Left ventricle myocardium inferior (tissue), 1 donor: ENCODE measurements at places on chromosomes 6 and 20.

DNA sequence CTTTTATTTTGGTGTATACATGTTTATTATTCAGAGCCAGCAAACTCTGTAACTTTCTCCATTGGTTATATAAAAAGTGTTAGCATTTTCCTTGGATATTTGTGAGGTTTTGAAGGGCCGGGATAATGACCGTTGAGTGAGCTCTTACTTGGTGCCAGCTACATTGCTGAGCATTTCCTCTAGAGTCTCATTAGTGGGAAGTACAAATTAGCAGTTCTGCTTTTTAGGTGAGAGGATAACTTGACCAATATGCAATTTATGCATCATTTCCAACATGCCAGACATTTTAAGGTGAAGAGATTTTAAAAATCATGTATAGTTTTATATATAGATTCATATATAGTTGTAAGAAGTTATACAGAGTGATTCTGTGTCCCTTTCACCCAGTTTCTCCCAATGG is 84.3 kb downstream of the CARMIL1 start:
- DNase-seq = no peak

- no peak for DNase-seq
Observed at GRCh38 chr6:99349171-99350141, at the start of gene FAXC. FAXC (minus strand) TSS chr6:99349674; CDS start chr6:99349372, 302 bp downstream.

DNA sequence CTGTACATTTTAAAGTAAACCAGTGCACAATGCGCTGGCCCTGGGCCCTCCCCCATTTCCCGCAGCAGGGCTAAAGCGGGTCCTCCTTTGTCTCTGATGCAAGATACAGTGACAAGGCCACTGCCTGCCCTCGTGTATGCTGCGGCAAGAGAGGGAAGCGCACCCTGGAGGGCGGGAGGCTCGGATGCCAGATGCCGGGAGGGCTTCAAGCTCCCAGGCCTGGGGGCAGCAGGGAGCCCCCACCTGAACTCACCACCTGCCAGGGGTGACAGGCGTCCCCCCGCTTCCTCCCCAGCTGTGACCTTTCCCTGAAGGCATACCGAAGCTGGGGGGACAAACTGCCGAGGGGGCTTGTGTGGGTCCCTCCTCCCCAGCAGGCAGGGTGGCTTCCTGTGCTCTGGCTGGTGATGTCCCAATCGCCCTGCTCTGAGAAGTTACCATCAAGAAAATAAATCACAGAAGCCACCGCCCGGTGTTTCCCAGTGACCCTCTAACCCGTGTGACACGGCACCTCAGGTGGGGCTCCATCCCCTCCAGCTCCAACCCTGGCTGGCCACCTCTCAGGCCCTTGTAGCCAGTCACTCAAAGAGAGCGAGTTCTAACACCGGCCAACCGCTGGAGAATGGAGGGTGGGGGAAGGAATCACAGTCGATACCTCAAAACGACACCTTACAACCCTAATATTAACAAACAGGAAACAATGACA is 203.3 kb downstream of the PREX1 start:
- no peak for DNase-seq

- no peak for DNase-seq
Observed at GRCh38 chr6:48628316-48628715, 517.3 kb upstream of the PTCHD4 start.

DNA sequence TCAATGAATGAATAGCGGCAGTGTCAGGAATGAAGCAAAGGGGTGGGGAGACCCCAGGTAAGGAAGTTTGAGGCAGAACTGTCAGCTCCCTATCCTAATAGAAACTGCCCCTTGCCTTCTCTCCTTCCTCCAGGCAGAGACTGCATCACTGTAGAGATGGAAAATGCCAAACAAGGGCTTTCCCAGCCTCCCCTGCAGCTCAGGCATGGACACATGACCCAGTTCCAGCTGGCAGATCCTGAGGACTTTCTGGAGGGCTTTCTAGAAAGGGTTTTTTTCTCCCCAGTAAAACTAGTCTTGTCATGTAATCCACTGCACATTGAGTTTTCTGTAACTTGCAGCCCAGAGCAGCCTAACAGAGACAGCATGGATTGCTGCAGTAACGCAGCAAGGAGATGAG is 17.9 kb upstream of the PNPLA1 start:
- DNase-seq = no peak

DNA sequence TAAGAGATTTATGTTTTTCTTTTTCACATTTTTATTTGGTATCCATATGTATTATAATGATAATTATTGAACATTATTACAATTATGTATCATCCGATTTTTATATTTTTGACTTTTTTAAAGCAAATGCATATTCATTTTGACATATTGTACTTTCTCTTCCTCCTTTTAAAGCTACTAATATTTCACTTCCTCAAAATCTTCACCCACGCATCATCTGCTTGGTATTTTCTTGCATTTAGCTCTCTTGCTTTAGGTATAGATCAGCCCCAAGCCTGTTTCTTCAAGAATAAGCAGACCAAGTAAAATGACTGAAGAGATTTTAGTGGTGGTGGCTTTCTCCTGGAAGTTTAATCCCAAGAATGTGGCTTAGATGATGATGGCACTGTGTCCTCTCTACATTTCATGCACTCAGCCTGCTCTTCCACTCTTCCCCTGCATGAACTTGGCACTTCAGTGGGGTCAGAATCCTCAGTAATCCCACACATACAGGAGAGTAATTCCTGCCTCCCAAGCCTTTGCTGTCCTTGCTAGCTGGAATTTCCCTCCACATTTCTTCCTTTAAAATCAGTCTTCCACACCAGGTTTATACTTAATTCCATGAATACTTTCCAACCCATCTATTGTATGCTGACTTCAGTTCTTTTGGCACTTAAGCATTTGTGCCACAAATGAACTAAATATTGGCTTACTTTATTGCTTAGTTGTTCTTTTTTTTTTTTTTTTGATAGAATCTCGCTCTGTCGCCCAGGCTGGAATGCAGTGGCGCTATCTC is 8.2 kb downstream of the NCOA7 start:
- no peak for DNase-seq

DNA sequence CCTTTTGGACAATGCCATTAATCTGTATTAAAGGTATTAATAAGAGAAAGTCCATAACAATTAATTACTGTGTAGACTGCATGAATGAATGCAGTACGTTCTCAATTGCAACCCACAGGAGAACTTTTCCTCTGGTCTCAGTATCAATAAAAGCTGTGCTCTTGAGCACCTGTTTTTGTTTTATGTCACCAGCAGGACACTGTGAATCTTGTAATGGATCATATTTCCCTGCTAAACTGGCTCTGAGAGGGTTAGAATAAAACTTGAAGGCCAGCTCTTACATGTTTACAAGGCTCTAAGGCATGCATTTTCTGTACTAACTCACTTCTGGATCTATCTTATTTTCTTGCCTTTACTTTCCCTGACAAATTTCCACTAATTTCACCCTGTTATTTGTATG is 214.3 kb upstream of the PLN start:
- no peak for DNase-seq
